GM12864 (cell line): ENCODE measurements at places on chromosomes 13 and 19.

- DNase-seq = peak; percentile 49
Measured at GRCh38 chr13:75326173-75327134, 155.5 kb downstream of the TBC1D4 start.

GRCh38 chr19:5128251-5128935 lies 159.5 kb downstream of the KDM4B start:
- DNase-seq = no peak

DNA sequence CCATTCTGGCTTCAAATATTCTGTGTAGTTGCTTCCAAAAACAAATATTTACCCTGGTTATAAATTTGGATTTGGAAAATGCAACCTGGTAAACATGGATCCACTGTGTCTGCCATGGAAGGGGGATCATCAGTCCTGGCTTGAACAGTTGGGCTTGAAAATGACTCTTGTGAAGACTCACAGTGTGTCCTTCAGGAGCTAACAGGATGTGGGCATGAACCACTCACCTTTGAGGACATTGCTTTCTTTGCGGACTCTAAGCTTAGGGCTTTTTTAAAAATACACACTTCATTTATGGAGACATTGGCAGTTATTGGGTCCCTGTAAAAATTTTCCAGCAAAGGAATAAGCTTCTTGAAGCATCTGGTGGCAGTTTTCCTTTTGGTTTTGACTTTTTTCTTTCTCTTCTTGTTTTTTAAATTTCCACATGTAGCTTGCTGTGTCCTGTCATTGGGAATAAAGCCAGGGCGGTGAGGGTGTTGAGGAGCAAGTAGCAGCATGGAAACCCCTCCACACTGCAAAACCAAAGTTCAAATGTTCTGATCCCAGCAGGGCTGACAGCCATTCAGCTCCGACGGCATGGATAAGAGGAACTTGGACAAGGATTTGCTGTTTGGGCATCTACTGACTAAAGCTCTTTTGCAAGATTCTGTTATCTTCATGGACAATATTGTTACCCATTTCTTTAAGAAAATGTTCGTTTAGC lies 39.5 kb upstream of the SERP2 start:
- no peak for DNase-seq

- DNase-seq = no peak
Measured at GRCh38 chr19:42216653-42217519, 591 bp downstream of the DEDD2 start.

GRCh38 chr19:57829316-57829715 lies 783 bp upstream of the ZNF587B start:
- DNase-seq = no peak

GRCh38 chr13:49635599-49636433 lies 7.5 kb downstream of the ARL11 start:
- no peak for DNase-seq

DNA sequence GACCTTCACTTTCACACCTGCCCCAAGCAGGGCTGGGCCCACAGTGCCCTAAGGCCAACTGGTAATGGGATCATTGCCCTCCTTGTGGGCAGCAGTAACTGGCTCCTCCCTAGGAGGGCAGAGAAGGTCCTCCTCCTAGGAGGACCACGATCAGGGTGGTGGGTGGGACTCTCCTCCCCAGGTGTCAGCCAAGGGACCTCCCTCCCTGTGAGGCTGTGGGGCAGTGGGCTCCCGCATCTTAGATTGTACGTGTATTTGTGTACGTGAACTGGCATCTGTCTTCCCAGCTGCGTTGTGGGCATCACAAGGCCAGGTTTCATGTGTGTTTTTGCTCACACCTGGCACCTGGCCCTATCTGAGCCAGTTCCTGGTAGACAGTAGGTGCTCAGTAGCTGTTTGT lies 111.8 kb downstream of the SOX1 start:
- no peak for DNase-seq

- DNase-seq = no peak
Measured at GRCh38 chr13:29005763-29006120, 185.6 kb downstream of the MTUS2 start.

DNA sequence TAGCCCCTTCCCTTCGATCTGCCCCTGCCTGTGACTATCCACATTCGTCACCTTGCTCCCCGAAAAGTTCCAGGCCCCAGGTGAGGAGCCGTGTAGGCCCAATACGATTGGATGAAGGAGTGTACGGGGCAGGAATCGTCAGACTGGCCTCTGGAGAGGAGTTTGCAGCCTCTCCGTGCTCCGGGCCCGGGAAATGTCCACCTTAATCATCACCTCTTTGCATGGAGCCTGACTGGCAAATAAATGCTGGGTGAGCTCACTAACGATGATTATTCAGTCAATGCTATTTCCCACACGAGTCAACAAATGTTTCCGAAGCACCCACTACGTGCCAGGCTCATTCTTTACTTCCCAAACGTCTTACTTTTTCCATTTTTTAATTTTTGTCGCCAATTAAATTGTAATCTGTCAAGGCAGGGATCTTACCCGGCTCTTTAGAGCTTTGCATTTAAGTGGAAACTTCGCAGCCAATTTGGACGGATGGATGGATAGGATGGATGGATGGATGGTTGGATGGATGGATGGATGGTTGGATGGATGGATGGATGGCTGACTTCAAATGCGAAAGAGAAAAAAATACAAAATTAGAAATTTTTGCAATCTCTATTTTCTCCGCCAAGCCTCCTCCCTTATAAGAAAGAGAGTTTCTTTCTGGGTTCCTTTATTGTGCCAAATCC lies 45.8 kb downstream of the TGDS start:
- no peak for DNase-seq

- no peak for DNase-seq
Measured at GRCh38 chr19:15449620-15450527, at the start of gene WIZ. Gene WIZ, minus strand, starts transcription at chr19:15449956. Its CDS starts 1,649 bp downstream, at chr19:15448307.

DNA sequence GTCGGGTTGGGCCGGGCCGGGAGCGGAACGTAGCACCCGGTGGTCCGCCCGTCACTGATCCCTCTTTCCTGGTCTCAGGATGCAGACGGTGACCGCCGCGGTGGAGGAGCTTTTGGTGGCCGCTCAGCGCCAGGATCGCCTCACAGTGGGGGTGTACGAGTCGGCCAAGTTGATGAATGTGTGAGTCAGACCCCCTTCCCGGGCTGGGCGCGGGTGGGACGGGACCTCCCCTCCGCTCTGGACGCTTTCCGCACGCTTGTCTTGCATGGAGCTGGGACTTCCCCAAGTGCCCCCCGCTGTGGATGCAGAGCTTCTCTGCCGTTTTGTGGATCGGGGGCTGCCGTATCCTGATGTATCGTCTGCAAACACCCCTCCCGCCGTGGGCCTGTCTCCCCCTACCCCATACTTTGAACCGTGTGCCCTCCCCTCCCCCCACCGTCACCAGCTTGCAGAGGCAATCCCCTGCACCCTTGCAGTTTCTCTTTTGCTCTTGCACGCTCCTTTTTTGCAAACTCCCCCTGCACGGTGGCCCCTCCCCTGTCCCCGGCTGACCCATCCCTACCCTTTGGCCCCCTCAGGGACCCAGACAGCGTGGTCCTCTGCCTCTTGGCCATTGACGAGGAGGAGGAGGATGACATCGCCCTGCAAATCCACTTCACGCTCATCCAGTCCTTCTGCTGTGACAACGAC lies 669 bp downstream of the GADD45B start:
- no peak for DNase-seq

- DNase-seq = no peak
Measured at GRCh38 chr19:10855879-10856522, 7.8 kb downstream of the C19orf38 start.

GRCh38 chr19:1377965-1378785 lies 5.5 kb upstream of the NDUFS7 start:
- DNase-seq = no peak

DNA sequence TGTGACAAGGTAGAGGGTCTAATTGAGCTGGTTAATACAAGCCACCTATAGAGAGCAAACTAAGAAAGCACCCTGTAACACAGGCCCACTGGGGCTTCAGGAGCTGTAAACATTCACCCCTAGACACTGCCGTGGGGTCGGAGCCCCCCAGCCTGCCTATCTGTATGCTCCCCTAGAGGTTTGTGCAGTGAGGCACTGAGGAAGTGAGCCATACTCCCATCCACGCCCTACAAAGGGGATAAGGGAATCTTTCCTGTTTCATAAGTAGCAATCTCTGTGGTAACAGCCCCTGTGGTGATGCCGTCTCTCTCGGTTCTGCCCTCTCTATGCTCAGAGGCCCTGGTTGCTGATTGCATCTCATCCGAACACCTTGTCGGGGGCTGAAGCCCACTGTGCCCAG lies 94.2 kb upstream of the GJB6 start:
- DNase-seq = no peak

DNA sequence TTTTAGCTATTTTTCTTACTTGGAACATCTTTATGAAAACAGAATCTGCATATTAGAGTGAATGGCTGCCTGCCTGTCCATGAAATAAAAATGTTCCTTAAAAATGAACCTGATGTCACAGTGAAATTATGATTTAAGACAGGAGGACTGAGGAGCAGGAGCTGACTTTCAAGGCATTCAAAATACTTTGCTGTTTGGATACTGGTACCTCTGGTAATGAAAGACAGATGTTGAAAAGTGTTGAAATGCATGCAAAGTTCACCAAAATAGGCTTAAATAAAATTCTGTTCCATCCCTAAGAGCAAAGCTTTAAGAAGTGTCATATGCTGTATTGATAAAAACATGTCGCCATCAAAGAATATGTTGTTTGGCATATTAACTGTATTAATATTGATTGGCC lies 1.7 kb downstream of the ARHGEF7 start:
- no peak for DNase-seq

DNA sequence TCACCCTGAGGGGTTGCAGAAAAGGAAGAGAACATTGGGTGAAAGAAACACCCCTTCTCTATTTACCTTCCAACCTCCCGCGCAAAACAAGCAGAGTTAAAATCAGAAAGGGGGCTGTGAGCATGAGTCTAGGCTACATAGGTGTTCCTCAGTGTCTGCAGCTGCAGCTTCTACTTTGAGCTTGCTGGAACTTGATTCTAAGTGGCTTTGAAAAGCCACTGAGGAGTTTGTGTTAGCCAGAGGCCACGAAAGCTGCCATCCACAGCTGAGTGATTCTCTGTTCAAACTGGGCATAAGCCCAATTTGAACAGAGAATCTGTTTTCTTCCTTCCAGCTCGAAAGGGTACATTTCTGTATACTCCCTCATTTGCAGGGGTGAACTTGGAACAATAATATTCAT lies 343.9 kb downstream of the PCDH9 start:
- no peak for DNase-seq

GRCh38 chr13:71312923-71313322 lies 554.1 kb downstream of the DACH1 start:
- DNase-seq = no peak

GRCh38 chr13:21071015-21071414 lies 9.6 kb upstream of the LATS2 start:
- DNase-seq = no peak

DNA sequence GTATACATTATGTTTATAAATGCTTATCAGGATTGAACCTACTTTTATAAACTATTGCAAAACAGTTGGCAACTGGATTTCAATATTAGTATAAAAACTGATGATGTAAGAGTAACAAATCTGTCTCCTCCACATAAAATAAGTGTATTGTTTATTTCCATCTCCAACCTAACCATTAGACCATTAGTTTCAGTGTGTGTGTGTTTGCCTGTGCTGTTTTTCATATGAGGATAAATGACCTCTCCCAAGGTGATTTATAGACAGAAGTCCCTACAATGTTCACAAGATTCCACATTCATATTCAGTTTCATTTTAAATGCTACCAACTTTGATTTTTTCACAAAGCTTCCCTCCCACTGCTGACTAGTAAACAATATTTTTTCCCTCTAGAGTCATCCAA lies 871.6 kb downstream of the PCDH9 start:
- no peak for DNase-seq

- no peak for DNase-seq
Measured at GRCh38 chr13:34419755-34420154, 522.3 kb upstream of the NBEA start.

GRCh38 chr13:96314974-96315373 lies 225.1 kb downstream of the HS6ST3 start:
- DNase-seq = no peak
